ENCODE measurements at places on chromosomes 5 and 9.

- DNase-seq, result no peak
Observed at GRCh38 chr9:136664000-136664915, 1.5 kb downstream of the EGFL7 start.

GRCh38 chr5:79111960-79112702 is 522 bp downstream of the BHMT start:
- DNase-seq, result no peak

GRCh38 chr9:68640421-68641089 is 64.5 kb upstream of the PIP5K1B start:
- no peak for DNase-seq

GRCh38 chr9:89939626-89940292 is 334.9 kb downstream of the GADD45G start:
- DNase-seq, result no peak

- no peak for DNase-seq
Observed at GRCh38 chr5:54653956-54654614, 136.5 kb downstream of the SNX18 start.
